Regular cardiac myocyte (primary cell): ENCODE measurements at places on chromosomes 2 and 18. TPM values are rescaled to one million over a fixed set of nuclear protein-coding genes. Genes with fewer than 3 reads are reported as not detected.

FBLN7 gene
- total RNA-seq: 0.96 and 7.6 TPM in 2 replicates

ALS2 gene
- total RNA-seq: 36.4 and 37.6 TPM in 2 replicates

EIF2AK2 gene
- total RNA-seq: 25.1 and 37.0 TPM in 2 replicates

TBR1 gene
- total RNA-seq: under 0.01 TPM in 1 of 2 replicates, not detected in the other

PROKR1 gene
- total RNA-seq: not detected in 2 replicates

PPP1R1C gene
- 0.77 and 1.1 TPM in 2 replicates for total RNA-seq

MGAT4A gene
- 0.28 and 0.58 TPM in 2 replicates for total RNA-seq

CRYGC gene
- not detected in 2 replicates for total RNA-seq

SLC23A3 gene
- total RNA-seq: 0.58 and 1.7 TPM in 2 replicates

CHCHD5 gene
- total RNA-seq: 4.5 and 9.8 TPM in 2 replicates

UGT1A5 gene
- not detected in 2 replicates for total RNA-seq

SCYGR7 gene
- total RNA-seq: not detected in 2 replicates

CHRNG gene
- total RNA-seq: not detected in 2 replicates

MARCO gene
- not detected in 2 replicates for total RNA-seq

CNTNAP5 gene
- under 0.01 TPM in 2 replicates for total RNA-seq

FRZB gene
- under 0.01 and 0.19 TPM in 2 replicates for total RNA-seq

RAMP1 gene
- total RNA-seq: 0.77 and 3.1 TPM in 2 replicates

DSC2 gene
- total RNA-seq: under 0.01 TPM in 2 replicates

DSG4 gene
- not detected in 2 replicates for total RNA-seq

KIF1A gene
- under 0.01 TPM in 1 of 2 replicates, not detected in the other for total RNA-seq

RSAD2 gene
- 0.85 TPM in 1 of 2 replicates, not detected in the other for total RNA-seq
